ENCODE measurements at places on chromosomes 5 and 9. TPM values are rescaled to one million over a fixed set of nuclear protein-coding genes. Genes with fewer than 3 reads are reported as not detected.

FIBCD1 gene
- 0.51 TPM for total RNA-seq

CYLC2 gene
- not detected for total RNA-seq

SHOC1 gene
- under 0.01 TPM for total RNA-seq

HNRNPK gene
- total RNA-seq = 485 TPM

PCDHB12 gene
- total RNA-seq = 0.13 TPM

GABRA1 gene
- total RNA-seq = not detected

CBY3 gene
- total RNA-seq = not detected

PCSK1 gene
- not detected for total RNA-seq

ZNF367 gene
- total RNA-seq = 0.26 TPM

ANKRD31 gene
- total RNA-seq = 0.26 TPM

FYB1 gene
- 0.26 TPM for total RNA-seq

SAXO1 gene
- total RNA-seq = not detected

MLANA gene
- total RNA-seq = not detected

CPEB4 gene
- 38.3 TPM for total RNA-seq

TMEM232 gene
- total RNA-seq = 0.79 TPM

WDR70 gene
- total RNA-seq = 17.9 TPM

SPATA6L gene
- total RNA-seq = 2.6 TPM

ZFP2 gene
- total RNA-seq = 0.53 TPM

NMUR2 gene
- total RNA-seq = not detected

WHRN gene
- 0.77 TPM for total RNA-seq

CCNI2 gene
- total RNA-seq = not detected

SH2D3C gene
- total RNA-seq = not detected
